ENCODE measurements at places on chromosomes 12 and 14.
A peak's percentile ranks its signal among the peaks of the same experiment; 100 is the strongest.

- no peak for DNase-seq
These were observed 41.9 kb downstream of the ATP23 start for GRCh38 chr12:57983146-57983857.

DNA sequence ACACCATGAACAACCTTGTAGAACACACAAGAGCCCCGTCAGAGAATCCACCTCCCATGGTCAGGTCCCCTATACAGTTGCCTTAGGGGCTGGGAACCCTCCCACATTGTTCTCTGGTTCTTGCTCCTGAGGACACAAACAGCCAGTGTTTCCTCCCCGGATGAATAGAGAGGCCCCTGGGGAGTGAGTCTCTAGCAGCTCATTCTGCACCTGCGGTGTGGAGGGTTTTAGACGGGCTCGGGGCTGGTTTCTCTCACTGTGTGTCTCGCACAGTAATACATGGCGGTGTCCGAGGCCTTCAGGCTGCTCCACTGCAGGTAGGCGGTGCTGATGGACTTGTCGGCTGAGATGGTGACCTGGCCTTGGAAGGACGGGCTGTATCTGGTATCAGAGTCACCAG lies 1052.1 kb downstream of the TMEM121 start:
- no peak for DNase-seq

- no peak for DNase-seq
These were observed 115.4 kb downstream of the MON2 start for GRCh38 chr12:62582065-62582366.

DNA sequence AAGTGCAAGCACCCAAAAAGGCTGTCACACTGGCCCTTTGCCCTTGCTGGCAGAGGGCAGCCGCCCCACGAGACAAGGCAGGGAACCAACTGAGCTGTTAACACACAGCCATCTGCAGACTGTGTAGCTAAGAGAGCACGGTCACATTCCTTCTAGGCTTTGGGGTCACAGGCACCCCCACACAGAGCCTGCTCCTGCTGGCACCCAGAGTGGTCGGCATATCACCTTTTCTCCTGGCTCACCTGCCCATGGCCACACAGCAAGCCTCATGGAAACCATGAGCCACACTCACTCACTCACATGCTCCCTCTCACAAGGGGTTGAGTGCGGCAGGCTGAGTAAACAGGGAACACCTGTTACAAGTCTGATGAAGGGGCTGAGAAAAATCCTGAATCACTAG lies 214.5 kb downstream of the PCNX1 start:
- DNase-seq: no peak

DNA sequence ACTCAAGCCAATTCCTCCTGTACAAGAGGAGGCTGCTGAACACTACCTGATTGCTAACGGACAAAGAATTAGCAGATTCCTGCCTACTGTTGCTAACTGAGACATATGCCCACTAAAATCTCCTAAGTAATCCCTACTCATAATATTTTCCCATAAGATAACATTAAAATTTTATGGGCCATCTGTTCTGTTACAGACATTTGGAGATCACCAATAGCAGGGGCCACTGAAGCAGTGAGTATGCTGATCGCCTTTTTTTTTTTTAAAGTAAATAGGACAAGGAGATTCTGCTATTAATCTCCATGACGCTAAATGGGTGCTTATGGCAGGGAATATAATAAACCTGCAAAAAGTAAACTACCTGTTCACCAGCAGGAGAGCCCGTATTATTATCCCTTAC lies 292.9 kb downstream of the MED13L start:
- no peak for DNase-seq

- DNase-seq: no peak
These were observed at the start of gene GZMH for GRCh38 chr14:24609655-24610344. Gene GZMH, minus strand, starts transcription at chr14:24609685. Its CDS starts 72 bp downstream, at chr14:24609613.

DNA sequence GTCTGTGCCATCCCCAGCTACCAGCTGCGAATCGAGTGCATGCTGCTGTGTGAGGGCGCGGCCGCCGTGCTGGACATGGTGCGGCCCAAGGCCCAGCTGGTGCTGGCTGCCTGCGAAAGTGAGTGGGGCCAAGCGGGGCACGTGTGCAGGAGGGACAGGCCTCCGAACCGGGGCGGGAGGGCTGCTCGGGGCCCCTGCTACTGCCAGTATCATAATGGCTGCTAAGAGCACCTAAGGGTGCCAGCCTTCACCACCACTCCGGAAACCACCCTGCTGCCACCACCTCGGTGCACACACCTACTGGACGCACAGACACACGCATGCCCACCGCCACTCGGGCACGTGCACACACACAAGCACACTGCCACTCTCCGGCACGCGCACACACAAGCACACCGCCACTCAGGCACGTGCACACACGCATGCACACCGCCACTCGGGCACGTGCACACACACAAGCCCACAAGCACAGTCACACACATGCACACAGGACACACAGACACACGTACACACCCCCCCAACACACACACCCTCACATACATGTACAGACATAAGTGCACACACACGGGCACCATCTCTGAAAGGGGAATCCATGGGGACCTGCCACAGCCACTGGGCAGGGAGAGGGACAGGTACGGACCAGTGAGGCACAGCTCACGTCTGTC lies 13.8 kb upstream of the ADSS1 start:
- DNase-seq: no peak

- peak; percentile 55 for DNase-seq
These were observed 72.5 kb downstream of the LGMN start for GRCh38 chr14:92675976-92676375.

DNA sequence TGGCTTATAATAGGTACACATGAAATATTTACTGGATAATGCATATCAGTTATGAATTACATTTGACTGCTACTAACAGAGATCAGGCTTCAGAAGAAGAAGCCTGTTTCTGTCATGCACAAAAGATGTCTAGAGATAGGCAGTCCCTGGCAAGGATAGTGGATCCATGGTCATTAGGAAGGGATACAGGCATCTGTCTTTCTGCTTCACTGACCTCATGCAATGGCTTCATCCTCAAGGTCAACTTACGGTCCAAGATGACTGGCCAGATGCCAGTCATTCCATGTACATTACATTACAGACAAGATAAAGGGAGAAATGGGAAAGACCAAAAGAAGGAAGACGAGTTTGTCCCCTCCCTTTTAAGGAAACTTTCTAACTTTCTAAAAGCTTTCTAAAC lies 94.0 kb downstream of the NUAK1 start:
- no peak for DNase-seq

DNA sequence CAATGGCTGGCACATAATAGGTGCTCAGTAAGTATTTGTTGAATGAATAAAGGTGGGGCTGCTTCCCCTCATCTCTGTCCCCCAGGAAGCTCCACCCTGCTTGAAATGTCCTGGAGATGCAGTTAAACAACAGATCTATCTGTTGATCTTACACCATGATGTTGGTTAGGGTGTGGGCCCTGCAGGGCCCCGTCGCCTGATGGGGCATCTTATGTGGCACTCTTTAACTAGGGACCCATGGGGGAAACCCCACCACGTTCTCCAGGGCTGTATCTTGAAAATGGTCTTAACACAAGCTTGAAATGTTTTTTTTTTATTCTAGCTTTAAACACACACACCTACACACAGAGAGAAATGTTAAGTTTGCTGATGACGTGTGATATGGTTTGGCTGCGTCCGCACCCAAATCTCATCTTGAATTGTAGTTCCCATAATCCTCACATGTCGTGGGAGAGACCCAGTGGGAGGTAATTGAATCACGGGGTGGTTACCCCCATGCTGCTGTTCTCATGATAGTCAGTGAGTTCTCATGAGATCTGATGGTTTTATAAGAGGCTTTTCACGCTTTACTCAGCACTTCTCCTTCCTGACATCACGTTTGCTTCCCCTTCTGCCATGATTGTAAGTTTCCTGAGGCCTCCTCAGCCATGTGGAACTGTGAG lies 741.7 kb downstream of the VRK1 start:
- no peak for DNase-seq

- DNase-seq: no peak
These were observed 4.9 kb downstream of the ERGIC2 start for GRCh38 chr12:29376118-29376517.

DNA sequence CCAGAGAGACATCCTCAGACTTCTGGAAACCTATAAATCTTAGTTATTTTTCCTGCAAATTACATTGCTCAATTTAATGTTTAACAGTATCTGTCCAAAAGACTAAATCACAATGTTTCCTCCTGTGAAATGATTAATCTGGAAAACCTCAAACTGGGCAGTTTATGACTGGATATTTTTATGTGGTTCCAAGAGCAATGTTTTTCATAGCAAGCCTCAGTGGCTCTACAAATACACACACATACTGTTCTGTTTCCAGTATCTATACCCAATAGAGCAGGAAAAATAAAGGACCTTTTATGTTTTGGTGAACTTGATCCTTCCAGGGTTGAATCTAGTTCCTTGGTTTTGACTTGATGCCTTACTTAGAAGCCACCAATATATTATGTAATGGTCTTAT lies 9.2 kb downstream of the NID2 start:
- no peak for DNase-seq

DNA sequence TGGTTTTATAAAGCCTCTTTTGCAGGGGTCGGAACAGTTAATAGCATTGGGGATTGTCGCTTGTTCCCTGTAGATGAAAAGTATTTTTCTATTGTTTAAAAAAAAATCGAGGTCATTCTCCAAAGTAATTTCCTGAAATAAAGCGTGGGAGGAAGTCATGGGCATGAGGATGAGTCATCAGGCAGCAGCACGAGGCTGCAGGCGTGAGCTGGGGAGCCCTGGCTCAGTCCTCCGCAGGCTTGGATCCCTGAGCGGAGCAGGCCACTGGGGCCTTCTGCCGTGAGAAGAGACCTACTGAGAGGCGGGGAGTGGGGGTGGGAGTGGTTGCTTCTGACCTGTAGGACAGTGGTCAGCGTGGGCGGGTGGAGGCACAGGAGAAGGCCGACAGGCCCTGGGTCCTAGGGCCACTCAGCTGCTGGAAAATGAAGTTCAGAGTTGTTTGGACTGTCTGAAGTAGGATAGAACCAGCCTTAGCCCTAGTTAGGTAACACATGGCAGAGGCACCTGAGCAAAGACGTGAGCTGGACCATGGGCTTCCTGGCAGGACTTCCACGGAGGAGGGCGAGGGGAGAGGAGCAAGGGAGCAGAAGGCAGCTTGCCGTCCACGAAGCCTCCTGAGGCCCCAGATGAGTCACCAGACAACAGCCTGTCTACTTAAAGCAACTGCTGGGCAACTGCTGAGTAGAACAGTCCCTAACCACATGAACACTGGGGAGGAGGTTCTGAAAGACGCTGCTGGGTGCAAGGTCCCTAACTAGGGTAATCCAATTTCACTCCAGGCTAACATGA lies 21.1 kb upstream of the LGALS3 start:
- DNase-seq: peak; percentile 37

DNA sequence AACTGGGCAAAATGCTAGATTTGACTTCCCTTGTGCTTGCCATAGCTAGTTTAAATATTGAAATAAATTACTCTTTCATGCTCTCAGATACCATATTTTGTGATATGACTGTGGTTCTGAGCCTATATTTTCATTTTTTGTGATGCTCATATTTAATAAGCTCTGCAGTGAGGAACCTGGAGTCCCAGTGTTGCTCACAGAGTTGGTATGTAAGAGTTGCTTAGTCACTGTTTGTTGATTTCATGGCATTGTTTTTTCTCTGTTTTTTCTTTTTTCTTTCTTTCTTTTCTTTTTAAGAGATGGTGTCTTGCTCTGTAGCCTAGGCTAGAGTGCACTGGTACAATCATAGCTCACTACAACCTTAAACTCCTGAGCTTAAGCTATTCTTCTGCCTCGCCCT lies 750.5 kb upstream of the TMEM132C start:
- DNase-seq: no peak

DNA sequence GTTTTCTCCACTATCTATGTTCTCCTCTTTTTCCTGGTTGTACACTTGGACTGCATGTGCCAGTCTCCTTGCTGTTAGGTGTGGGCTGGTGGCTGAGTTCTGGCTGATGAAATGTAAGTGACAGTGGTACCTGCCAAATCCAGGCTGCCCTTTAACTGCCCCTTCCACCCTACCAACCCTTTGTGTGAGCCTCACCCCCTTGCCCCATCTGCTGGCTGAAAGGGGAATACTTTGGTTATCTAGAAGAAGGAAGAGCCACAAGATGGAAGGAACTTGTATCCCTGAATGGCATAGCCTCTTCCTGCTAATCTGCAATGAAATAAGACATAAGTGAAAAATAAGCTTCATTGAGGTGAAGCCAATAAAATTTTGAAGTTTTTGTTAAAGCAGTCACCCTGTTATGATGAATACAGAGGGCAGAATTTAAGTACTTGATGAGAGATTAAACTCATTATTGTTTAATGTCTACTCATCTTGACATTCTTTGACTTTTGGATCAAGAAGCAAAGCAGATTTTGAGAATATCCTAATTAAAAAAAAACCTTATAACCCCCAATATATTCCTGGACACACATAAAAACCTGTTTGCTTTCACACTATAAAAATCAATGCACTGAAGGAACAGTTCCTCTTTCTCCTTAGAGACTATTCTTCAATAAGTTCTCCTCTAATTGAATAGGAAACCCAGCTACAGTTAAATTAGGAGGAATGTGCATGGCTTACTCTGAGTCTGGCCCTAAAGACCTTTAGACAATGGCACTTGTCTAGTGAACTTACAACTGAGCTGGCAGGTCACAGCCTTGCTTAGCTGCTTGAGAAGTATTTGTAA lies 262.6 kb upstream of the BTG1 start:
- peak; percentile 52 for DNase-seq

GRCh38 chr12:96104566-96104965 lies 69.2 kb upstream of the LTA4H start:
- no peak for DNase-seq

GRCh38 chr12:55728186-55728938 lies 447 bp downstream of the CD63 start:
- peak; percentile 29 for DNase-seq

GRCh38 chr12:131831635-131832041 lies 3.4 kb downstream of the MMP17 start:
- DNase-seq: no peak

DNA sequence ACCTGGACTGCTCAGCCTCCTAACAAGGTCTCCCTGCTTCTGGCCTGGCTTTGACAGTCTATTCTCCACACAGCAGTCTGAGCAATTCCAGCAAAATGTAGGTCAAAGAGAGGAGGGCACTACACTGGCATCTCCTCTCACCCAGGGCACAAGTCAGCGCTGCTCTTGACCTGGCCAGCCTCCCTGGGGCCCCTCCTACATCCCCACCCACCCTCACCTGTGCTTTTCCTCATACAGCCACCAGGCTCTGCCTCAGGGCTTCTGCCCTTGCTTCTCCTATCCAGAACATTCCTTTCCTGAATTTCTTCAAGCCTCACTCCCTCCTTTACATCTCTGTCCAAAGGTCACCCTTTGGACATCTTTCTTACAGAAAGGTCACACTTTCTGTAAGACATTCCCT lies 33.7 kb downstream of the GALNT4 start:
- no peak for DNase-seq

GRCh38 chr12:59446116-59446515 lies 149.7 kb upstream of the SLC16A7 start:
- no peak for DNase-seq

All from CD4-positive, alpha-beta T cell treated with Interleukin-1 beta for 1 hour (primary cell).